CD4-positive, alpha-beta T cell treated with Interleukin-10 for 1 hour (primary cell): ENCODE measurements at places on chromosomes 2 and 18.

DNA sequence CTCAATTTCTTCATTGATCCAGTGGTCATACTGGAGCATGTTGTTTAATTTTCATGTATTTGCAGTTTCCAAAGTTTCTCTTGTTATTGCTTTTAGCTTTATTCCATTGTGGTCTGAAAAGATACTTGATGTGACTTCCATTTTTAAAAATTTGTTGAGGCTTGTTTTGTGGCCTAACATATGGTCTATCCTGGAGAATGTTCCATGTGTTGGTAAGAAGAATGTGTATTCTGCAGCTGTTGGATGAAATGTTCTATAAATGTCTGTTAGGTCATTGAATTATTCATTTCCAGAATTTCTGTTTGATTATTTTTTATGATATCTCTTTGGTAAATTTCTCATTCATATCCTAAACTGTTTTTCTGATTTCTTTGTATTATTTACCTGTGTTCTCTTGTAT is 139.8 kb upstream of the THUMPD2 start:
- DNase-seq, result no peak

DNA sequence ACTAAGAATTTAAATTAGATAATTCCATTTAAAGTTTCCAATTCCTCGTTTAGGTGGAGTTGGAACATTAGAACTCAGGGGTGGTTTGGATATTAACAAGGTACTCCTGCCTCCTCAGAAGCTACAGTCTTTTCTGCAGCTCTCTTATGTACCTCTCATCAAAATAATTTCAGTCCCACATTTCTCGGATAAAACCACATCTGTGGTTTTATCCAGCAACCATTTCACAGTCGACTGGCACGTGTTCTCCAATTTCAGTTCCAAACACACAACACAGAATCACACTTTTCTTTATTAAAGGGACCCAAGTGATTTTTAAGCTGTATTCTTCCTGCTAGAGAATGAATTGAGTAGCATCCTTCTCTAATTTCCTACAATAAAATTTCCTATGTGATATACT is 22.7 kb upstream of the NFU1 start:
- DNase-seq, result no peak

- peak; percentile 40 for DNase-seq
Measured at GRCh38 chr18:9334973-9335696, 562 bp downstream of the TWSG1 start.

DNA sequence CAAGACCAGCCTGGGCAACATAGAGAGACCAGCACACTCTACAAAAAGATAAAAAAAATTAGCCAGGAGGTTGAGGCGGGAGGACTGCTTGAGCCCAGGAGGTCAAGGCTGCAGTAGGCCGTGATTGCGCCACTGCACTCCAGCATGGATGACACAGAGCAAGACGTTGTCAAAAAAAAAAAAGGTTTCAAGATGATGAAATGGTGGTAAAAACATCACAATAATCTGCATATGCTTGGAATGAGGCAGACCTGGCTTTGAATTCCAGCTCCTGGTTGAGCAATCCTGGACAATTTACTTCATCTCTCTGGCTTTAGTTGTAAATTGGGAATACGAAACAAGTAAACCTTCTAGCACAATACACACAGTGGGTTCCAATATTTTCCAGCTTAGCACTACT is 24.1 kb downstream of the USP40 start:
- DNase-seq, result no peak

- DNase-seq, result no peak
Measured at GRCh38 chr18:76264198-76264875, 230.7 kb downstream of the ZNF516 start.

DNA sequence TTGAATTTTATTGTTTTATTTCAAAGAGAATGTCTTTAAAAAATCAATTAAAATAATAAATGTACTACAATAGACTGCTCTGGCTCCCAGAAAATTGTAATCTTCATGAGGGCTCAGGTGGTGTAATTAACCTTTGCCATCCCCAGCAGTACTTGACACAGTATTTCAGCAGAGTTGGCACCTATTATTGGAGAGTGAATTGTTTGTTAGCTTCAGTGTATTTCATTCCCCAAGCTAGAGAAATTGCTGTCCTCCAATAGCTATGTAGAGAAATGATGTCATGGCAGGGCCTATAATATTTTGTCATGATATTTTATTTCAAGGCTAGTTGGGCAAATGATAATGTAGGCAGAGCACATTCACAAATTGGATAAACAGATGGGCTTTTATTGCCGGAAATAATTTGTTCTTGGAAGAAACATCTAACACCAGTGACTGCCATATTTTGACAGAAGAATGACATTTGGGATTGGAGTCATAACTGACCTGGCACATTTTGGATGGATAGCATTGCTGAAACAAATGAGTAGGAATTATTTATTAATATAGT is 712.0 kb upstream of the NXPH2 start:
- no peak for DNase-seq

- no peak for DNase-seq
Measured at GRCh38 chr2:18588049-18588448, 1.3 kb downstream of the NT5C1B start.

DNA sequence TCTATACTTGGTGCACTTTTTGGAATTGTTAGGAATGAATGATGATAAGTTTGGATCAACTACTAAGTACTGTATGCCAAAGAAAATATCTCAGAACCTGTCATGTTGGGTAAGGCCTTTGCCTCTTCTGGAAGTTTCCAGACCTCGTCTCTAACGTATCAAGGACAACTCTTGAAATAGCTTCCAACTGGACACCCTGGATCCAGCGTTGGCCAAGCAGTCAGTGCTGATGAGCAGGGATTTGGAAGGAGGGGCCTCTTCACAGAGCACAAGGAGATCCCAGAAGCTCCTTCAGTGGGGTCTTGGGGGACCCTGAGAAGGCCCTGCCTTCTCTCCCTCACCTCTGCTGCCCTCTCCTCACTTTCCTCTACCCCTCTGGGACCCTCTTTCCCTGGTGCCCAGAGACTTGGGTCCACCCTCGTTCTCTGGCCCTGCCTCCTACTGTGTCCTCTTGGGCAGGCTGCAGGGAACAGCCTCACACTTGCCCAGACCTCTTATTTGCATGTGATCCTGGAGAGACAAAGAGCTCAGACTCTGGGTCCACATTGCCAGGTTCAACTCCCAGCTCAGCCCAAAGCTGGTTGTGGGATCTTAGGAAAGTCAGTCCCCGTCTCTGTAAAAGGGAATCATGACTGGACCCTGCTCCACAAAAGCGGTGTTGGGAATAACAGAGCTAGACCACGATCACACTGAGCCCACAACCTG is 145.8 kb downstream of the COL6A3 start:
- no peak for DNase-seq

GRCh38 chr2:43270930-43271615 is 44.7 kb upstream of the ZFP36L2 start:
- peak; percentile 6 for DNase-seq

DNA sequence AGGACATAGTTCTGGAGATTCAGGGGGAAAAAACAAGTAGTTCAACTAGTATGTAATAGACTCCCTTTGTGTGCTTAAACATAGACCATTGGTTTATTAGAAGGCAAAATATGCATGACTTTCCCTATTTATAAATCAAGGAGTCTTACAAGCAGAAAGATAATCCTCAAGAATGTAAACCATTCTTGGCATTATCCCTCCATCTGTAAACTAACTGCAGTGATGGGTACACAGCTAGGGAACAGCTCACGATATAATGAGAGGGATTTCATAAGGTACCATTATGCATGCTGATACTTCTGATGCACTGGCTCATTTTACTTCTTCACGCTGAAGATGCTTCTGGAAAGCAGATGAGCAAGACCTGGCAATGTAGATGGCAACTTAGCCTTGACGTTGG is 878 bp downstream of the FBXO15 start:
- DNase-seq, result no peak

GRCh38 chr18:76233876-76234675 is 261.0 kb downstream of the ZNF516 start:
- DNase-seq, result no peak

DNA sequence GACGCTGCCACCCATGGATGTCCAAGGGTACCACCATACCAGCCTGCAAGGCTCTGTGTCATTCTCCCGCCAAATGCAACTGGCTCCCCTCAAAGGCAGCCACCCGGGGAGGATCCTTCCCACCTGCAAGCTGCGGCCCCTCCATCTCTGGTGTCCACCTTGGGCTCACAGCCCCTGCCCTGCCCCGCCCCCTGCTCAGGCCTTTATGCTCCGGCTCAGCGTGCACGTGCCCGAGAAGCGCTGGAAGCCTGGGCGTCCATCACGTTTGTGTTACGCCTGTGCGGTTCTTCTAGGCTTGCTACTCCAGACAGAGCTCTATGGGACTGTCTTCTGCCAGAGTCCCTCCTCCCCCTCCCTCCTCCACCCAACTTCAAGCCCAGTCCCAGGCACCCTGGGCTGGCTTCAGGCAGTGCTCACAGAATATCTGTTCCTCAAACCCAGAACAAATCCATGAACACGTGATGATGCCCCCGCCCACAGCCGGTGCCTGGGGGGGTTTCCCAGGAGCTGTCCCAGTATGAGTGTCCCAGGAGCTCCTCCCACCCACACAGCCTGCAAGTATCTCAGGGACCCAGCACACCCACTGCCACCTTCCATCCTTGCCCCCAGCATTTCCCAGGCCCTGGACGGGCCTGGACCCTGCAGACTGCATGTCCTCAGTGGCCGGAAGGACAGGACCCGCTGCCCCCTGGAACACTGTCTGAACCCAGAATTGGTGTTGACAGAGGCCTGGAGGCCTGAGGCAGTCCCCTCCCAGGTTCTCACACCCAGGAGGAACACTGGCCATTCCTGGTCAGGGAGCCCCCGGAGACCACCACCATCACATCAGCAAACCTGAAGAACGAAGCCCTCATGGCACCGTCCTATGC is 30.3 kb downstream of the KIF1A start:
- no peak for DNase-seq

- DNase-seq, result peak; percentile 16
Measured at GRCh38 chr18:44733069-44733753, 52.5 kb downstream of the SETBP1 start.

DNA sequence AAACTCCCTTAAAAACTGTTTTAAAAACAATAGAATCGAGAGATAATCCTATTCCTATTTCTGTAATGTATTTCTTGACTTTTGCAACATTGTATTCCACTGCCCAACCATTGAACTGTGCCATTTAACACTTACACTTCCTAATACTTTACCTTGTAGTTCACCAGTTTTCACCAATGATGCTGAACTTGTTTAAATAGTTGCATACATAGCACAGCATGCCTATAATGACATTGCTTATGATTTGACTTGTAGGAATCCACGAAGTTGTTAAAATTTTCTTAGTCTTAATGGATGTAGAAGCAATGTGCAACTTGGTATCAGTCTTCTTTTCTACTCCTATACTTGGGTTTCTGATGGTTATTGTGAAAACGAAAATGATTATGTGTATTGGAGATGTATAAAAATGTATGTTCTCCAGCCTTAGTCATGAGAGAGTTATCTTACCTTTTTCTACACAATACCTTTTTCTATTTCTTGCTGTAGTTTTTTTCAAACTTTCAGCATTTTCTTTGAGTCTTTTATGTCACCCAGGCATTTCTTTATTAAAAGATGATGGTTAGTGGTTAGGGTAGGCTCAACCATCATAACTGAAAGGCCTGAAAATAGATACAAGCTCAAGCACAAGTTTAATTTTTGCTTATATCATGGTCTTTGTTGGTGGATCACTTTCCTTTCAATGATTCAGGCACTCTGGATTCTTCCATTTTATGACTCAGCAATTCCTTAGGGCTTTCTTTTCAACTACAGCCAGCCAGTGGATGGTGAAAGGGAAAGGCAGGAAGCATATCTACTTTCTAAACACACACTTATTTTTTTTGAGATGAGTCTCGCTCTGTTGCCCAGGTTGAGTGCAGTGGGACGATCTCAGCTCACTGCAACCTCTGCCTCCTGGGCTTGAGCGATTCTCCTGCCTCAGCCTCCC is 9.4 kb downstream of the GPD2 start:
- DNase-seq, result no peak

- DNase-seq, result no peak
Measured at GRCh38 chr2:206692971-206693370, 25.2 kb downstream of the DYTN start.

DNA sequence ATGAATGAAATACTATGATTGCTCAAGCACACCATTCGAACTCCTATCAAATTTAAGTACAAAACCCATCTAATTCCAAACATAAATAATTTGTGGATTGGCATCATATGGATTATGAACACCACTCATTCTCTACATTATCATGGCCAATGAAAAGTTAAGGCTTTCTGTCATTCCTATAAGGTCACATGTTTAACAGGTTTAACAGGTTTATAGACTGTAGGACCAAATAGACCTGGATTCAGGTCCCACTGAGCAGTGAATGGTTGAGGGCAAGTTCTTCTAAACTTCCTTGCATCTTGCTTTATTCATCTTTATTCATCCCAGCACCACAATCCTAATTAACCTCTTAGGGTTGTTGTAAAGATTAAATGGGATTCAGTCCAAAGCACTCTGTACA is 33.4 kb downstream of the FBXO36 start:
- no peak for DNase-seq

DNA sequence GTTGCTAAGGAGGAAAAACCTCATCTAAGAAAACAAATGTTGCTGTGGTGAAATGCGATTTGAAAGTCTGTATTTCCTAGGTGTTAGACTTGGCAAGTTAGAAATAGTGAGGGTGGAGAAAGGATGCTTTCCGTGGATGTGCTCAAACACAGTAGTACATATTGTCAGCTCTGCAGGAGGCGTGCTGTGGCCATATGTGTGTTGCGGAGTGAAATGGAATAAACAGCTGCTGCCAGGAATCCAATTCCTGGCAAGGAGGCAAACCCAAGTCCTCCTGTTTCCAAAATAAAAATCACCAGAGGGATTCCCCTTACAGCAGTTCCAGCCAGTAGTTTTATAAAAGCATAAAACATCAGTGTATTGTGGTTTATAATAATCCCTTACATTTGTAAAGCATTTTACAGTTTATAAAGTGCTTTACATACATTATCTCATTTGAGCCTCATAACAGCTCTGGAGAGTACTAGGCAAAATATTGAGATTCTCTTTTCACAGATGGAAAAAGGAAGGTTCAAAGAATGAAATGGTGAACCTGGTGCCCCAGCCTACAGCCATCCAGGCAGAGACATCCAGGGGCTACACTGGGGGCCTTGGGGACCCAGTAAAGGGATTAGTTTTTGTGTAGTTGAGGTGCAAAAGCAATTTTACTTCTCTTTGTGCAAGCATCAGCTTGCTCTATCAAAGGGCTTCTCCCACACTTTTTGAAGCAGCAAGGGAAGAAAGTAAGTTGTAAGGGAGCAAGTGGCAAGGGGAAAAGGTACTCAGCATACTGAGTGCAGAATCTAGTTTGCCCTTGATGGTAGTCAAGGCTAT is 206.0 kb downstream of the AGPS start:
- no peak for DNase-seq

- peak; percentile 13 for DNase-seq
Measured at GRCh38 chr2:178448968-178449661, 1.9 kb downstream of the PRKRA start.

GRCh38 chr2:27889774-27890145 is 427 bp downstream of the RBKS start:
- DNase-seq, result no peak

- DNase-seq, result no peak
Measured at GRCh38 chr2:188720811-188721605, 253.2 kb upstream of the COL3A1 start.

- no peak for DNase-seq
Measured at GRCh38 chr2:11314487-11314886, 29.9 kb downstream of the ROCK2 start.

GRCh38 chr2:164084066-164084465 is 348.3 kb upstream of the FIGN start:
- DNase-seq, result no peak

GRCh38 chr2:204869132-204869823 is 324.0 kb downstream of the PARD3B start:
- DNase-seq, result no peak

GRCh38 chr2:118153433-118153832 is 65.2 kb downstream of the INSIG2 start:
- no peak for DNase-seq

GRCh38 chr2:61379521-61379920 is 91.4 kb downstream of the USP34 start:
- no peak for DNase-seq
